Retina (tissue), 1 donor: ENCODE measurements at places on chromosomes 1 and 21.

DNA sequence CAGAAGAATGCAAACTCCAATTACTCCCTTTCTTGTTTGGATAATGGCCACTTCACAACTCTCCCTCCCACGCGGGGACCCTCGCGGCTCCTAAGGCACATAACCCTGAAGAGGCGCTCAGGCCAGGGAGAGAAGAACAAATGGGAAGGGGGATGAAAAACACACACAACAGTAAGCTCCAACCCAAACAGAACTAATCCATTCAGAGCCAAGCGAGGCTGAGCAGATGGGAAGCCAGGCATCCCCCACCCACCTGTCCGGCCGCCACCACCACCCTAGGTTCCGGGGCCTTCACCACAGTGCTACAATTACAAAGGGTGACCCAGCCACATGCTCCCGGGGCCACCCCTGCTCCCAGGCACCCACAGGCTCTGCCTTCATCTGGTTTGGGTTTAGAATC is 101.5 kb downstream of the MRPL37 start:
- no peak for DNase-seq

- DNase-seq, result no peak
Measured at GRCh38 chr1:220243947-220244346, 28.3 kb downstream of the RAB3GAP2 start.

- no peak for DNase-seq
Measured at GRCh38 chr1:171807556-171807955, 26.1 kb downstream of the METTL13 start.

- DNase-seq, result no peak
Measured at GRCh38 chr1:172946814-172947507, 103.8 kb downstream of the TNFSF18 start.

GRCh38 chr1:23791516-23792047 is 637 bp downstream of the LYPLA2 start:
- DNase-seq, result peak; percentile 32

- DNase-seq, result no peak
Measured at GRCh38 chr1:219324629-219325367, 151.1 kb downstream of the LYPLAL1 start.
